SJSA1 (cell line): ENCODE measurements at places on chromosomes 11 and 22. TPM values are rescaled to one million over a fixed set of nuclear protein-coding genes. Genes with fewer than 3 reads are reported as not detected.

GRCh38 chr11:60469723-60470122 lies 14.1 kb downstream of the MS4A1 start:
- H3K27ac ChIP-seq: no peak overlapping the region
- H3K27me3 ChIP-seq: peaks cover 2% of the 10 kb centered on the region; the same call in 1 of the 2 replicates
- H3K4me1 ChIP-seq: no peaks in the 10 kb centered on the region
- H3K4me3 ChIP-seq: no peak overlapping the region
- no peaks in the 10 kb centered on the region for H3K36me3 ChIP-seq

GRCh38 chr22:48395201-48395600 lies 1432.5 kb downstream of the BRD1 start:
- H3K27me3 ChIP-seq: peaks cover 9% of the 10 kb centered on the region
- no peak overlapping the region for H3K27ac ChIP-seq
- no peaks in the 10 kb centered on the region for H3K36me3 ChIP-seq
- no peak for DNase-seq
- H3K4me3 ChIP-seq: no peak overlapping the region

GRCh38 chr11:89015614-89016013 lies 50.2 kb downstream of the GRM5 start:
- no peaks in the 10 kb centered on the region for H3K4me1 ChIP-seq
- H3K27me3 ChIP-seq: no peaks in the 10 kb centered on the region
- no peaks in the 10 kb centered on the region for H3K36me3 ChIP-seq
- H3K27ac ChIP-seq: no peak overlapping the region
- no peak for DNase-seq
- no peak overlapping the region for H3K4me3 ChIP-seq

GRCh38 chr11:66868082-66868725 lies 11.3 kb downstream of the LRFN4 start:
- no peak overlapping the region for H3K4me3 ChIP-seq
- H3K27me3 ChIP-seq: no peaks in the 10 kb centered on the region
- DNase-seq: no peak
- peaks cover 35% of the 10 kb centered on the region for H3K36me3 ChIP-seq
- H3K27ac ChIP-seq: no peak overlapping the region

DNA sequence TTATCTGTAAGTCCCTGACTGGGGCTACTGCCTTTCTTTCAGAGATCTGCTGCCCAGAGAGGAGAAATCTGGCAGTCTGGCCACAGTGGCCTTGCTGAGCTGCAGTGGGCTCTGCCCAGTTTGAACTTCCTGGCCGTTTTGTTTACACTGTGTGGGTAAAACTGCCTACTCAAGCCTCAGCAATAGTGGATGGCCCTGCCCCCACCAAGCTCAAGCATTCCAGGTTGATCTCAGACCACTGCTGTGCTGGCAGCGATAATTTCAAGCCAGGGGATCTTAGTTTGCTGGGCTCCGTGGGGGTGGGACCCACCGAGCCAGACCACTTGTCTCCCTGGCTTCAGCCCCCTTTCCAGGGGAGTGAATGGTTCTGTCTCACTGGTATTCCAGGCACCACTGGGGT lies 117.5 kb downstream of the TRPC6 start:
- DNase-seq: peak; percentile 18
- no peak overlapping the region for H3K4me3 ChIP-seq
- H3K36me3 ChIP-seq: no peaks in the 10 kb centered on the region
- H3K4me1 ChIP-seq: peaks cover 21% of the 10 kb centered on the region

- H3K4me3 ChIP-seq: no peak overlapping the region
- peaks cover 12% of the 10 kb centered on the region for H3K4me1 ChIP-seq
- no peaks in the 10 kb centered on the region for H3K27me3 ChIP-seq
- H3K36me3 ChIP-seq: 0 out of 2 replicates have a peak, but pooled peaks cover 3% of the 10 kb centered on the region
- DNase-seq: no peak
These were observed 2.4 kb downstream of the LARGE1 start for GRCh38 chr22:33917744-33918406.

DNA sequence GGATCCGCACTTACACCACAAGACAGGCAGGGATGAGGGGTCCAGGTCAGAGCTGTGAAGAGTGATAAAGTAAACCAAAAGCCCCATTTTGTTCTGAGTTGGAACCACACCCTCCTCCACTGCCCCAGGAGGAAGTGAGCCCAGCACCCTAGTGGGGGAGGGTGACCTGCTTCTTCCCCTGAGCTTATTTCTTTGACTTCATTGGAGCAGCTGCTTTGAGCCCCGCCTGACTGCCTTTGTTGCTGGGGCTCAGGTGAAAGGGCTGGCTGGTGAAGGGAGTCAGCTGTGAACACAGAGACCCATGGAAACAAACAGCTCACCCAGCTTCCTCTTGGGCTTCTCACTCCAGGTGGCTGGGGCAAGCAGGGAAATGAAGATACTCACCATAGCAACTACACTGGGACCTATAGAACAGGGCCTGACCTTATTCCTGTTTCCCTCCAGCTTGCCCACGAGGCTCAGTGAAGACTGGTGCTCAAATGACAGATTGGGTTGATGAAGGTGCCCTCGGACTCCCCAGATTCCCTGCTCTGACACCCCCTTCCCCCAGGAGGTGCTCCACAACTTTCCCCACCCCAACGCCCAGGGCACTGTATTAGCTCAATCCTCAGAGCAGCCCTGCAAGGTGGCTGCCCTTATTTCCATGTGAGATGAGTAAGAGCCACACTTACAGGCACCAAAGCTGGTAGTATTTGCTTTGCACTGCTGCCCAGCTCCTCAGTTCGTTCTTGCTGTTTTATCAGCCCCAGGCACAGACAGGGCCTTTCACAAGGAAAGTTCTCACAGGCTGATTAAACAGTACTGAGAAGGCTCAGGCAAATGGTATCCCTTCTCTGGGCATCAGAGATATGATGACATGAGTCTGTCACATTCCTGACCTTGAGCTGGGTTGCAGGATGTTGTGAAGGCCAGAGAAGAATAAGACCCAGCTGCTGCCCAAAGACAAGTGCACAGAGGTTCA lies 2.4 kb downstream of the UCP2 start:
- peaks cover 12% of the 10 kb centered on the region for H3K4me1 ChIP-seq
- H3K36me3 ChIP-seq: no peaks in the 10 kb centered on the region
- no peak for DNase-seq

- no peaks in the 10 kb centered on the region for H3K36me3 ChIP-seq
- no peak overlapping the region for H3K27ac ChIP-seq
- DNase-seq: no peak
- no peaks in the 10 kb centered on the region for H3K27me3 ChIP-seq
These were observed 1078.3 kb downstream of the FAM181B start for GRCh38 chr11:81655351-81655750.

DNA sequence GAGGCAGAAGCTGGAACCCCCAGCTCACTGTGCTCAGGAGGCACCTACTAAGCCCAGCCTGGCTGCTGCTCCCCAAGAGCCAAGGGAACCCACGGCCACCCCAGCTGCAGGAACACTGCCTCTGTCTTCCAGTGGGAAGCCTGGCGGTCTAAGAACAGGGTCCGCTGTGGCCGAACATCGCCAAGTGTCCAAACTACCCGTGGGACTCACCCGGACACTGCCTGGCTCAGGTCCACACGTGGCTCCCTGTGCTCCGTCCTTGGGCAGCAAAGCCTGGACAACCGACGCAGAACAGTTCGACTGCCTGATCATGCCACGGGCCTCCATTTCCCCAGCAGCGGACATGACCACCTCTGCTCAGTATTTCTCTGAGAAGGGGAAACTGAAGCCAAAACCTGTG lies 747.0 kb downstream of the BRD1 start:
- H3K36me3 ChIP-seq: no peaks in the 10 kb centered on the region
- H3K4me1 ChIP-seq: no peaks in the 10 kb centered on the region
- no peaks in the 10 kb centered on the region for H3K27me3 ChIP-seq
- DNase-seq: no peak
- no peak overlapping the region for H3K27ac ChIP-seq

- no peaks in the 10 kb centered on the region for H3K27me3 ChIP-seq
These were observed 51.5 kb downstream of the INSC start for GRCh38 chr11:15166204-15166603.

- H3K36me3 ChIP-seq: peaks cover 57% of the 10 kb centered on the region
- peak; percentile 44 for DNase-seq
- peaks cover 74% of the 10 kb centered on the region for H3K4me1 ChIP-seq
- no peaks in the 10 kb centered on the region for H3K27me3 ChIP-seq
These were observed 12.9 kb downstream of the EHD1 start for GRCh38 chr11:64865286-64866172.

DNA sequence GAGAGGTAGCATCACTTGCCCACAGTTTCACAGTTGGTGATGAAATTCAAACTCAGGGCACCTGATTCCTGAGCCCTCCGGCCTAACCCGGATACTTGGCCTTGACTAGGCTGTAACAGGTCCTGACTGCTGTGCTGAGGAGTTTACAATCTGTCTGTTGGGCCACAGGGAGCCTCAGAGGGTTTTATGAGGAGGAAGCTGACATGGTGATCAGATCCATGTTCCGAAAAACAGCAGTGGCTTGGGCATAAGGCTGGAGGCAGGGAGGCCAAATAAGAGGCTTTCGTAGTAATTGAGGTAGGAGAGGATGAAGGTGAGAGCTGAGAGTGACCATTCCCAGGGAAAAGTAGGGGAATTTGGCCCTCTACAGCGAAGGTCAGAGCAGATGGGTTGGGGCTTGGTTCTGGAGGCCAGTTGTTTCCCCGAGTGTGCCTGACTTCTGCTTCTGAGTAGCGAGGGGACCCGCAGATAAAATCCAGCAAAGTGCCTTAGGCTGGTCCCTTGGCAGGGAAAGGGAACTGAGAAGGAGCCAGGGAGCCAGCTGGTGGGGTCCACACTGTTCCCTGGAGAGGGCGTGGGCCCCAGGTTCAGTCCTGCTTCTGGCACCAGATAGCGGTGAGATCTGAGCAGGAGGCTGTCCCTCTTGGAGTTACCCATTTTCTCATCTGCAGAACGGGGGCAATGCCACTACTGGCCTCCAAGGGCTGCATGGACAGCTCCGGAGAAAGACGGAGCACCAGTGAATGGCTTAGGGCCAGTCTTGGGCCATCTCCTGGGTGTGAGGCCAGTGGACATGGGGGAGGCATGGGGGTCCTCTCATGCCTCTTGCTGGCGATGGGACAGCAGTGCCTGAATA lies 6.5 kb downstream of the PRDM11 start:
- H3K27ac ChIP-seq: no peak overlapping the region
- peak; percentile 41 for DNase-seq
- no peaks in the 10 kb centered on the region for H3K36me3 ChIP-seq
- H3K4me3 ChIP-seq: no peak overlapping the region
- H3K4me1 ChIP-seq: peaks cover 3% of the 10 kb centered on the region

The OR52E8 gene
- total RNA-seq: not detected in 2 replicates

The GLYATL2 gene
- total RNA-seq: 0.26 and 0.69 TPM in 2 replicates

The TBC1D22A gene
- total RNA-seq: 10.5 and 18.5 TPM in 2 replicates

The OLFML1 gene
- total RNA-seq: 0.09 and 1.1 TPM in 2 replicates

The SLC25A1 gene
- total RNA-seq: 118 and 132 TPM in 2 replicates
